Placental epithelial cell (primary cell): ENCODE measurements at places on chromosomes 12 and 14. TPM values are rescaled to one million over a fixed set of nuclear protein-coding genes. Genes with fewer than 3 reads are reported as not detected.

Gene MAPK1IP1L
- total RNA-seq: 29.1 and 78.1 TPM in 2 replicates

Gene KLRF1
- total RNA-seq: not detected in 2 replicates

Gene PTPRR
- total RNA-seq: 0.87 TPM in 1 of 2 replicates, not detected in the other

Gene CKB
- 3.7 and 11.0 TPM in 2 replicates for total RNA-seq

Gene SOCS4
- 7.5 and 12.6 TPM in 2 replicates for total RNA-seq
